ENCODE measurements at places on chromosomes 6 and 20.

- no peak for DNase-seq
Observed at GRCh38 chr20:38748861-38749149, 545 bp downstream of the ACTR5 start.

GRCh38 chr6:41167173-41167963 is 4.5 kb upstream of the TREM2 start:
- no peak for DNase-seq

GRCh38 chr6:408599-409102 is 17.1 kb downstream of the IRF4 start:
- peak; percentile 93 for DNase-seq

DNA sequence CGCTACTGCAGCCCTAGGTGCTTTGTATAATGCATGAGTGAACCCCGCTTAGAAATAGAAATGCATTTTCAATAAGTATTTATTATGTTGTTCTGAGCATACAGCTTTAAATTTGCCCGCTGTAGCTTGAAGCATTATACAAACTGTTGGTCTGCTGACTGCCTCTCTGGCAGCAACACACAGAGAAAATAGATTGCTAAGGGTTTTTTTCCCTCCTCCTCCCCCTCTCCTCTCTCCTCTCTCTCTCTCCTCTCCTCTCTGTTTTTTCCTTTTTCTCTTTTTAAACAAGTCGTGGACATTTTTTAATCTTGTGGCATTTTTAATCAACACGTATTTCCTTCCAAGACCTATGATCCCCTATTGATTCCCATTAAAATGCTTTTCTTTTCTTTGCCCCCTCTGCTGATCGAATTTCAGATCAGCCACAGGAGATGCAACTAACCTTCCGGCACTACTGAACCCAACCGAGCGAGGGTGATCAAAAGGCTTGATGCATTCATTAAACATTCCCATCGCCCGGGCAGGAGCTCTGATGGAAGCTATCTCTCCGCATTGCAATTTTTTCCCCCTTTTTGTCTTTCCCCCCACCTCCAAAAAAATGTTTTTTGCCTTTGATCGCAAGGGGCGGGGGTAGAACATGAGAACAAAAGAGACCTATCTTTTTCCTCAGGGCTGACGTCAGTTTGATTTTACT is 90.7 kb upstream of the ARID1B start:
- DNase-seq = no peak

GRCh38 chr6:4997862-4998261 is 6.0 kb downstream of the RPP40 start:
- no peak for DNase-seq
